Fibroblast of skin of back (primary cell): ENCODE measurements at places on chromosomes 4 and X.

DNA sequence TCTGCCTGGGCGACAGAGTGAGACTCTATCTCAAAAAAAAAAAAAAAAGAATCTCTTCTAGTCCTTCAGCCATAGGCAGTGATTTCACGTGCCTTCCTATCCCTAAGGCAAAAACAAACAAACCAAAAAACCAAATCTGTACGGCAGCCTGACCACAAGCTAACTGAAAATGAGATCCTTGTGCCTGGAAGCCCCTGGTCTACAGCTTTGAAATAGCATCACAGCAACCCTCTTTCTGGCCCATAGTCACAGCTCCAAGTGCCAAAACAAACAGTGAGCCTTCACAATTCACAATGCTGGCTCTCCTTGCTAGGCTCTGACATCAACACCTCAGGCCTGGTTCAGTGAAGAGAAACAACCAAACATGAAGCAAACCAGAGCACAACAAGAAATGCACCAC is 46.1 kb downstream of the TMEM150C start:
- peak; percentile 85 for DNase-seq

DNA sequence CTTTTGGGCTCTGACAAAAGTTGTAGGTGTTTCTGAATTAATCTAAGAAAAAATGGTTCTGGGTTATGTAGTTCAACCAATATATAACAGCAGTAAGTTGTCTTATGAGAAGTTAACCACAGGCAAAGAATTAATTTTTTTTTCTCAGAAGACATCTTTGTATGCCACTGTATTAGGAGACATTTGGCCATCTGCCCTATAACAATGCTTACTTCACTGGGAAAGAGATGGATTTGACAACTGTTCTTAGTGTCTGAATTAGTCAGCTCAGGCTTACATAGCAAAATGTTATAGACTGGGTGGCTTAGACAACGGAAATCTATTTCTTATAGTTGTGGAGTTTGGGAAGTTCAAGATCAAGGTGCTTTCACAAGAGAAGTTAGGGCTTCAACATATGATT is 508.1 kb downstream of the STIM2 start:
- no peak for DNase-seq

GRCh38 chr4:26826721-26827120 is 33.9 kb upstream of the STIM2 start:
- no peak for DNase-seq

DNA sequence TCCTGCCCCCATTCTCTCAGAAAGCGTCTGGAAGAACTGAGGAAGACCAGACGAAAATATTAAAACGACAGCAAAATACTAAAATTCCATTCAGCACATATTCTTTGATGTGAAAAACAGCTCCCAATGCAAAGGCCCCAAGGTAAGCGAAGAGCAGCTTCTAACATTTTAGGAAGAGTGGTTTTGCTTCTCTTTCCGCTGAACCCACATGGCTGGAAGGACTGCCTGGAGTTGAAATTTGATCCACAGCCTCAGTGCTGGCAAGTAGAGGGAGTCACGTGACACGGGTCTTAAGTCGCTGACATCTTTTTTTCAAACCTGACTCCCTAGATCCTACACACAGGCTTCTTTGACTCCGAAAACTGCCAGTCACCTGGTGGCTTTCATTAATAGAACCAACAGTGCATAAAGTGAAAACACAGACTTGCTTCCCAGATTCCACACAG is at the start of gene FAM13A:
Gene FAM13A, minus strand, starts transcription at position 233 of the 446 bp plus-strand sequence. Its CDS starts 221 bp downstream, at position 12.
- peak; percentile 94 for DNase-seq

GRCh38 chr4:115918149-115918548 is 804.7 kb upstream of the NDST4 start:
- DNase-seq, result no peak

GRCh38 chr4:174118171-174118570 is 165.3 kb downstream of the FBXO8 start:
- no peak for DNase-seq

GRCh38 chr4:65021149-65021548 is 611.9 kb upstream of the TECRL start:
- no peak for DNase-seq

DNA sequence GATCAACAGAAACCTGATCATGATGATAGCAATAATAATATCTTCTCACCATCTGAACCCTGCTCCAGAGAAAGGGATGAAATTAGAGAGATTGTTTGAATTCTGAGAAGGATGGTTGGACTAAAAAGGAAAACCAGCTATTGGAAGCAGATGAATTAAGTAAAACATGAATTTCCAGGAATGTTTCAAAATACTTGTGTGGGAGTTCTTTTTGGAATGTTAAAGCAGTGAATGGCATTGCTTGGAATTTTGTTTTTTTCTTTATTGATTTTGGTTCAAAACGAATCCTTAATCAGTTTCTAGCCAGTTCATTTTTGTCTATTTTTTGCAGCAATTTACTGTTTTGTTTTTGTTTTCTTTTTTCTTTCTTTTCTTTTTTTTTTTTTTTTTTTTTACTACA is 150.3 kb downstream of the NHS start:
- peak; percentile 34 for DNase-seq

DNA sequence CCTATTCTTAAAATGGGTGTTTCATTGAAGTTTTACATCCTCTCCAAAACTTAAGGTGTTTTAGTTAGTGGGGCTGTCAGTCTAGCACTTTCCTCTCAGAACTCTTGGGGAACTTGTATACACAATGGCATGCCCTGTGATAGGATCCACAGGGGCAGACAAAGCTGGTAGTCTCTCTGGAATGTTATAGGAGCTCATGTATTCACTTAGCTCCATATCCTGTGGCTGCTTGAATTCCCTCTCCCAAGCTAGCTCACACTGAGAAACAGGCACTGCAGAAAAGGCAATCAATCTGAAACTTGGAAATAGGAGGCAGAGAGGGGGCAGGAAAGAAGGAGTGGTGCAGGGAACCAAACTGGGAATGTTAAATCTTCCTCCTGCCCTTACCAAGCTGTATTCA is 26.3 kb upstream of the ARMCX2 start:
- peak; percentile 49 for DNase-seq

GRCh38 chr4:2434420-2434819 is 15.7 kb downstream of the CFAP99 start:
- DNase-seq, result no peak

DNA sequence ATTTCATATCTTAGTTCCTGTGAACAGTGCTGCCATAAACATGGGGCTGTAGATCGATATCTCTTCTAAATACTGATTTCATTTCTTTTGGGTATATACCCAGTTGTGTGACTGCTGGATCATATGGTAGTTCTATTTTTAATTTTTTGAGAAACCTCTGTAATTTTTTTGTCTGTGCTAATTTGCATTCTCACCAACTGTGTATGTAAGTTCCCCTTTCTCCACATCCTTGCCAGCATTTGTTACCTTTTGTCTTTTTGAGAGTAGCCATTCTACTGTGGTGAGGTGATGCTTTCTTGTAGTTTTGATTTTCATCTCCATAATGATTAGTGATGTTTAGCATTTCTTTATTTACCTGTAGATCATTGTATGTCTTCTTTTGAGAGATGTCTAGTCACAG is 2086.5 kb upstream of the TENM3 start:
- no peak for DNase-seq

GRCh38 chrX:77003956-77004355 is 443.2 kb upstream of the FGF16 start:
- DNase-seq, result peak; percentile 10

- no peak for DNase-seq
These were observed 78.3 kb downstream of the FIP1L1 start for GRCh38 chr4:53455766-53456165.

DNA sequence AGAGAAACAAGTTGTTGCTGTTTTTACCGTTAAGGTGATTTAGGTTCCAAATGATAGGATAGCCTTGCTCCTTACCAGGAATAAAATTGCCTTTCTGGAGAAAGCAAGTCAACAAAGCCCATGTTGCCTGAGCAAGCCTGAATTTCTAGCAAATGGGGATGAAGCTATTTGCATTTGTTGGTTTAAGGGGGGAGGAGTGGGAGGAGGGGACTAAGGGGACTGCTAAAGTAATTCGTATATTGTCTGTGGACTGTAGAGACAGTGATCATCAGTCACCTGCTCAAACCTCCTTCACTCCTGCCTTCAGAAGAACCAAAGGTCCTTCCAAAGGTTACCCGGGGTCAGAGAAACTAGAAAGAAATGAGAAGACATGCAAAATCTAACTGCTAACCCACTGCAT is 65.8 kb downstream of the SCML2 start:
- no peak for DNase-seq

GRCh38 chr4:159077702-159078495 is 25.0 kb upstream of the RAPGEF2 start:
- DNase-seq, result no peak

- peak; percentile 47 for DNase-seq
These were observed 112.7 kb downstream of the ASMT start for GRCh38 chrX:1727531-1728027.

DNA sequence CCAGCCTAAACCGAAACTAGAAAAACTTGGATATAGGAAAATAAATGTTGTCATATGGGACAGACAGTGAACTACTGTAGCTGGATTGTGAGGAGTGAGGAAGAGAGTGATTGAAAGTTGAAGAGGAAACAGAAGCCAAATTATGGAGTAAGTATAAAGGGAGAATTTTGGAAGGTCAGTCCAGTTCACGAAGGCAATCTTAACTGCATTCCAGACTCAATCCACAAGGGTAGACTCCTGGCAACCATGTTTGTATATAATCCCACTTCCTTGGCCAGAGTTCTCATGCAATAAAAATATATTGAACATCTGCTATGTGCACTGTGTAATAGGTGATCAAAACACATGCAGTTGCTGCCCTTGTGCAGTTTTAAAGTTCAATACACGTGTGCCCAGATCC is 58.6 kb upstream of the CAMK2D start:
- no peak for DNase-seq

GRCh38 chrX:55867181-55867651 is 149.7 kb downstream of the RRAGB start:
- DNase-seq, result peak; percentile 0

DNA sequence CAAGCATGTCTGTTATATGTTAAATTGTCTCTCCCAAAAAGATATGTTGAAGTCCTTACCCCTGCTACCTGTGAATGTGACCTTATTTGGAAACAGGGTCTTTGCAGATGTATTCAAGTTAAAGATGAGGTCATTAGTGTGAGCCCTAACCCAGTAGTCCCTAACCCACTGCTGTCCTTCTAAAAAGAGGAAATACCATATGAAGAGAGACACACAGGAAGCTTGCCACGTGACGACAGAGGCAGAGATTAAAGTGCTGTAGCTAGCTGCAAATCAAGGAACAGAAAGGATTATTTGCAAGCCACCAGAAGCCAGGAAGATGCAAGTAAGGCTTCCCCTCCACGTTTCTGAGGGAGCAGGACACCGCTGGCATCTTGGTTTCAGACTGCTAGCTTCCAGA is 150.1 kb downstream of the HNRNPD start:
- no peak for DNase-seq

DNA sequence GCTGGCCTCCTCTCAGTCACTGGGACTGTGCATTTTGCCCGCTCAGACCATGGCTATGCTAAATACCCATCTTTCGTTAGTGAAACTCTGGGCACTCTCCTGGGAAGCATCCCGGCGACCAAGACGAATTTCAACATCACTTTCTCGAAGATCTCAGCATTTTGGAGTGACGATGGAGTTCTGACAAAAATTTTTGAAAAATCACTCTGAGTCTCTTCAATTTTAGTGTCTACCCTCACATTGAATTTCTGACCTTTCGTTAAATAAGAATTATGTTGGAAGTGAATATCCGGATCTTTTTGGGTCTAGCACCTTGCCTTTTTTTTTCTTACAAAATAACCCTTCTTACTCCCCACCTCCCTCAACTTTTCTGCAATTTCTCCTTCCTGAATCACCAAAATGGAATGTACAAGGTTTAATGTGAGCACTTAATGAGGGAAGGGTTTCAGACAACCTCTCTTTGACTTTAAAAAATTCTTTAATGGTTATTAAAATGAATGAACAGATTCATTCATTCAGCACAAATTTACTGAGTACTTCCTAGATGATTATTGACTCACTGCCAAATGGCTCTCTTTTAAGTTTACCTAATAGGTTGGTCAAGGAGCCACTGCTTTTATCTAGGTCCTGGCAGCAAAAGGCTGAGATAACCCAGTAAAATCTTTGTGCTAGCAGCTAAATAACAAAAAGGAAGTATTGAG is 746 bp upstream of the AADAT start:
- DNase-seq, result peak; percentile 41

DNA sequence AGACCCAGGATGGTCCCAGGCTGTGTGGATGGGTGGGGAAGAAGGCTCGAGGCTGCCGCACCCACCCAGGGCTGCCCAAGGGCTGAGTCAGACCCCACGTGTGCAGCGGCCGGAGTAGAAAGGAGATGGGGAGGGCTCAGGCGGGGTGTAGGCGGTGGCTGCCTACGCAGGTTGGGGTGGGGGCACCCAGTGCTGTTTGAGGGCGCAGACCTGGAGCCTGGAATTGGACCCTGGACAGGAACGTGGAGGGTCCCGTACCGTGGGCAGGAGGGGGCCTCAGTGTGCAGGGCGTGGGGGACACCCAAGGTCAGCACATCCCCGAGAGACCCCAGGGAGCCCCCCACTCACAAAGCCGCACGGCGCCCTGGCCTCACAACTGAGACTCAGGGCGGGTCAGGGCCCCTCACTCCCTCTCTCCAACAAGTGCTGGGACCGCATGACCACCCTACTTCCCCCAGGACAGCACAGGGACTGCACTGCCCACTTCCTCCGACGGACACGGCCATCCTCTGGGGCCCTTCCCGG is 79.9 kb downstream of the FAM53A start:
- DNase-seq, result peak; percentile 6

DNA sequence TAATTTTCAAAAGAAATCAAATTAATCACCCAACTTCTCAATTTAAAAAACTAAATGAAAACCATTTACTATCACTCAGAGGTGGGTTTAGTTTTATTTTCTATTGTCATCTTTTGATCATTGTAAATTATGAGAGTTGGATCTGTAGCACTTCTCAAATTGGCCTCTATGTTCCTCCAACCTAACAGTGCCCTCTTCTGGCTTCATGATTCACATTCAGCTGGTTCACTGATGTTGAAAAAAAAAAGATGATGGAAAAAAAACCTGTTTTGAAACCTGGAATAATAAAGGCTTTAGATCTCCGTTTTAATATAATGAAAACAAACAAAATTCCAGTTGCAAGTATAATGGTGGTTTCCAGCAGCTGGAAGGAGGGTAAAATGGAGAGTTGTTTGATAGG is 2.4 kb upstream of the NBDY start:
- DNase-seq, result peak; percentile 47

DNA sequence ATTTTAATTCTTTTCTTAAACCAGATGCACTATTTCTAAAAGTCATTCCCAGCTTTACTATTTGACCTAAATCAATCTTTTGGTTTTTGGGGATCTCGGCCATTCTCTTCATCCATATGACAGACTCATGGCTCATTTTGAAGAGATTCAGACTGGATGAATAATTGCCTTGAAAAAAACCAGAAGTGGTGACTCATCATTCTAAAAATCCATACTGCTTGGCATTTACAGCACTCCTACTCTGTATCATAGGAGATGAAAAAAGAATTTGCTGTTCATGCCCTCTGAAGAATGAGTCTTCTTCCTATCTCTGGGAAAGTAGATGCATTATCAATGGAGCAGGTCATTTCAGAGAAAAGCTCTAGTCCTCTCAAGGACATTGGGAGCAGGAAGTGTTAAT is 220.5 kb upstream of the RPS6KA3 start:
- DNase-seq, result peak; percentile 67
